Stimulated activated CD4-positive, alpha-beta T cell treated with anti-CD3 and anti-CD28 coated beads, Interleukin-2, amount 100 ng/mL, for 4 hours (primary cell): ENCODE measurements at places on chromosomes 3 and 15.

GRCh38 chr3:152505926-152506325 lies 237.2 kb downstream of the MBNL1 start:
- DNase-seq, result no peak

GRCh38 chr3:39414421-39414907 lies 7.9 kb downstream of the RPSA start:
- no peak for DNase-seq

DNA sequence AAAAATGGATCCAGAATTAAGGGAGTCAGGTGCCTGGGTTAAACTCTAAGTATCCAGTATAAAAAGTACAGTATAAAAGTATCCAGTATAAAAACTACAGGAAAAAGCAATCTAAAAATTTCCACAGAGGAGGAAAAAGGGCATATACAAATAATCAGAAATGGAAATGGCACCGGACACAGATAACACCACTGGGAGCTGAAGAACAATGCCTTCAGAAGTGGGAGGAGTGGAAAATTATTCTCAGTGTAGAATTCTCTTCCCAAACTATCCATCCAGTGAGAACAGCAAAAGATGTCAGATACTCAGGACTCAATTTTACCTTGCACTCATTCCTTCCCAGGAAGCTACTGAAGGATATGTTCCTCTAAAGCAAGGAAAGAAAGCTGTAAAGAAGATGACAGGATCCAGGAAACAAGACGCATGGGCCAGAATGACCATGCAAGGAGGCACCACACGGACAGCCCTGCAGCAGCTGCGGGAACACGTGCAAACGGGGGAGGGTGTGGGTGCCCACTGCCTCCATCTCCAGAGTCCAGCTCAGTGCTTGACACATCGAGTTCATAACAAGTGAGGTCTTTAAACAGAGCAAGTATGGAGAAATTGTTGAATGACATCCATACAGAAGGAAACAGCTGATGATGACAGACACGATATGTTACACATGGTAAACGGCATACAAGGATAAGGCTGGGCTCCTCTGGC lies 68.5 kb downstream of the CHSY1 start:
- DNase-seq, result no peak

DNA sequence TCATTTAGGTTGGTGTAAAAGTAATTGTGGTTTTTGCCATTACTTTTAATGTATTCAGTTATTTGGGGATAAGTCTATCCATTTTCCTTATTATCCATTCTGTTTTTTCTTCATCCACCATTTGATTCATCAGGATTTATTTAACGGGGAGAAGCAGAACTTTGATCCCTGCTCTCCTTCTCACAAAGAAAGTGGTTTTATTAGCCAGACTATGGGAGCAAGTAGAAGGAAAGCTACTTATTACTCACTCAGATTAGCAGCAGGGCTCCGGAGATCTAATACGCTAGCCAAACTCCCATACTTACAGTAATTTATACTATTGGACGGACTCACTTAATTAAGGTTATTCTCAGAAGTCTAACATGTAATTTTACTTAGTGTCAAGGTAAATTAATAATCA lies 14.7 kb upstream of the TMEM87A start:
- DNase-seq, result no peak

DNA sequence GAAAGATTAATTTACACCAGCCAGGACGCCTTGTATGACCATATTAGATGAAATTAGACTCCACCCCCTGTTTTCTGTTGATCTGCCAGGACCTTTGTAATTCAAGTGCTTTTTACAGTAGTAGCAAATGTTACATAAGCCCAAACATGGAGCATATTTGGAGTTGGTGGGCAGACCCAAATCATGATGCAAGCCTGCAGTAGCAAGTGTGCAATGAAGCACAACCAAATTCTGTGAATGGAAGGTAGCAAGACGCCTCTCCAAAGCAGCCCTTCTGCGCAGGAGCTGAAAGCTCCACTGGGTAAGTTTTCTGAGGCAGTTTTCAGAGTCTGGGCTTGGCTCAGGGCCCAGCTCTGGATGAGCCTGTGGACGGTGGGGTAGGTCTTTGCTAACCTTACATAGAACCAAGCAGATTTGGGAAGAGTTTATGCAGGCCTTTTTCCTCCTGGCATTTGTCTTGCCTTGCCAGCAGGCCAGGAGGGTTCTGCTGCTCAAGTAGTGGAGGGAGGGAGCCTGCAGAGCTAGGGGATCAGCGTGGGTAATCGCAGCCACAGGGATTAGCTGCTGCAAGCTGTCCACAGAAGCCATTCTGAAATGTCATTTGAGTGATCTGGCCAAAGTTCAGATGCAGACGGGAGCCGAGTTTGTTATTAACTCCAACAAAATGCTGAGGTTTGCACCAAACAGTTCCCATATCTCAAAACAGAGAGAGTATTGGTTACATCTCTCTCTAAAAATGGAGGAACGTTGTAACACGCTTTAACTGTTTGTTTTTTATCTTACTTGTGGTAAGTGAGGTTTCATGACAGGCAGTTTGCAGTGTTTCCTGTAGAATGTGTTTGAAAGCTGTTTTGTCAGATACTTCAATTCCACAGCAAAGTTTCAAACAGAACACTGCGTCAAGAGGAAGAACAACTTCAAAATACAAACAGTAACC lies 55.4 kb downstream of the PSMD6 start:
- DNase-seq, result no peak

DNA sequence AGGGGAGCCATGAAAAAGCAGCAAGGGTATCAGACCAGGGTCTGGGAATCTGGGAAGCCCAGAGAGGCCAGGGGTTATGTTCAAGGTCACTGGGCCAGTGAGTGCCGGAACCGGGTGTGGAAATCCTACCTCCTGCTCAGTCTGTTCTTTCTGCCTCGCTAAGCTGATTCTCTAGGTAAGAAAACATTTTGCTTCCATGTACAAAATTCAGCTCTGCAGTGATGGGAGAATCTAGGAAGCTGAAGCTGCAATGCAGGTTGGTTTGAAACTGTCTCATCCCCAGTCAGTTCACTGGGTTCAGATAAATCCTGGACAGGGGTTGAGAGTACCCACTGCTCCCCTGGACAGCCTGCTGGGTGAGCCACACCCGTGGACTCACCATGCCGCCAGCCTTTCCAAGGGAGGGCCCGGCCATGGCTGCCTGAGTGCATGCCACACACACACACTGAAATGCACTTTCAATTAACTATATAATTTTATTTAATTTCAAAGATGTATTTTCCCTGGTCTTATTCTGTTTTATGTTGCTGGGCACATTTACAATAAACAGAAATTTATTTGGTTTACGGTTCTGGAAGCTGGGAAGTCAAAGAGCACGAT lies 108.4 kb downstream of the CORO2B start:
- DNase-seq, result no peak

- no peak for DNase-seq
Measured at GRCh38 chr3:187963677-187964385, 190.1 kb upstream of the LPP start.

DNA sequence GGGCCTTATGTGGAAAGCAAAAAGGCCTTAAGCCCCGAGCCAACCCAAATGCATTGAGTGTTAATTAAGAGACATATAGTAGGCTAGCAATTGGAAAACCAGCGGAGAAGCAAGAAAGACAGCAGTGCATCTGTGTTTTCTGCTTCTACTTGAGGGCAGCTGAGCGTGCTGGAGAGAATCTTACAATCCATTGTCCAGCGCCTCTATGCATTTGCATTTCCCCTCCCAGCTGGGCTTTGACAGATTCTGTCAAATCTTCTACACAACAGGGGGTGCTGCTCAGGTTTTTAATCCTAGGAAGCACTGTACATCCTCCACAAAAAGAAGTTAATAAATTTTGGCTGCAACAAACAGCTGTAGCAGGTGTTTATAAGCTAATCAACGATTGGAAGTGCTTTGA lies 23.9 kb downstream of the SSR3 start:
- DNase-seq, result no peak

GRCh38 chr3:40465111-40465407 lies 7.9 kb downstream of the RPL14 start:
- no peak for DNase-seq

- DNase-seq, result no peak
Measured at GRCh38 chr3:146072824-146073223, 88.2 kb downstream of the PLOD2 start.

DNA sequence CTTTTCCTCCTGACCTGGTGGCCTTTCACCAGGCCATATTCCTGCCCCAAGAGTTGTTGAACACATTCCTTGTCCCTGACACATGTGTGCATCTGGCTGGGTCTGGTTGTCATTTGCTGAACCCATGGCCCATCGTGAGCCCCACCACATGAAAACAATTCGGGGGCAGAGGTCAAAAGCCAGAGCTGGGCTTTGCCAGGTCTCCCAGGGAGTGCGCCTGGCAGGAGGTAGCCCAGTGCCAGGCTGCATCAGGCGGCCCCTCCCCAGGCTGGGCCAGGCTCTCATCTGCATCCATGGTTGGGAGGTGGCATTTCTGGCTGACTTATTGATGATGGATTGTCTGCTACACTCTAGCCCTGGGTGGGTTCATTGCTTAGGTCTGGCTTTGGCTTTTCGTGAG lies 30.9 kb downstream of the SPSB4 start:
- DNase-seq, result no peak

DNA sequence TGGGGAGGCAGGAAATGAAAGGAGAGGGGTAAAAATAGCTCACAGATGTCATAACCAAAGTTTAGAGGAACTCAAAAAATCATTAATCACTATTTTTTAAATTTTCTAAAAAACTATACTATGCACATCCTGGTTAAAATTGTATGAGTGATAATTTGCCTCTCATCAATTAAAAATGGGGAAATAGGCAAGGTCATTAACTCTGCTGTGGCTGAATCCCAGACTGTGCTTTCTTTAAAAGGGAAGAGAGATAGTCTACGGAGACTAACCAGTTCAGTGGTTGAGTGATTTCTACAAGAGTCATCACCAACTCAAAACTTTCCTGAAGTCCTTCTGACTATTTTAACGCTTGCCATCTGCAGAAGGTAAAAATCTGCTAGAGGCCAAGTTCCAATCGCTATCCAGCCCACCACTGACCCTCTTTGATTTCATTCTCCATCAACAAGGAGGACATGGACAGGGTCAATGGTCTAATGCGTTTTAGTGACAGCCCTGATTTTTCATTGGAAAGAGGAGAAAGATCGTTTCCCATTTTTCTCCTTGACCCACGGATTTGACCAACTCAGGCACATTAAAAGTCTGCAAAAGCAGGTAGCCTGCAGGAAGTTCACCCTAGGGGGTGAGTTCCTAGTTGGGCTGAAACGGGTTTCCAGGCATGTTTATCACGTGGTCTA lies 850 bp downstream of the SUCLG2 start:
- DNase-seq, result no peak

DNA sequence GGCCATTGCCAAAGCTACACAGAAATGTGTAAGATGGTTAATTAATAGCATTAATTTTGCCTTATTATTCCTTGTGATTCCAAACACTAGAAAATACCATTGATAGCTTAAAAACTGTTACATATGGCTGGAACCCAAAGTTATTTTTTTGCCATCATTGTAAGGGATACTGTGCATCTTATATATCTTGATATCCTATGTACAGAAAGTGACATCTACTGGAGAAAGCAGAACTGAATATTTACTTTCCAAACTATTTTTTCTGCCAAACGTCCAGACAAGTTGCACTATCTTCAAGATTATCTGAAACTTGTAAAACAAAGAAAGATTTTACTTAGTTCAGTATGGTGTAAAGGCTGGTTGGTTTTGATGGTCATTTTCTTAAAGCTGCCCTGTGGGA lies 33.3 kb upstream of the MEIS2 start:
- DNase-seq, result no peak

DNA sequence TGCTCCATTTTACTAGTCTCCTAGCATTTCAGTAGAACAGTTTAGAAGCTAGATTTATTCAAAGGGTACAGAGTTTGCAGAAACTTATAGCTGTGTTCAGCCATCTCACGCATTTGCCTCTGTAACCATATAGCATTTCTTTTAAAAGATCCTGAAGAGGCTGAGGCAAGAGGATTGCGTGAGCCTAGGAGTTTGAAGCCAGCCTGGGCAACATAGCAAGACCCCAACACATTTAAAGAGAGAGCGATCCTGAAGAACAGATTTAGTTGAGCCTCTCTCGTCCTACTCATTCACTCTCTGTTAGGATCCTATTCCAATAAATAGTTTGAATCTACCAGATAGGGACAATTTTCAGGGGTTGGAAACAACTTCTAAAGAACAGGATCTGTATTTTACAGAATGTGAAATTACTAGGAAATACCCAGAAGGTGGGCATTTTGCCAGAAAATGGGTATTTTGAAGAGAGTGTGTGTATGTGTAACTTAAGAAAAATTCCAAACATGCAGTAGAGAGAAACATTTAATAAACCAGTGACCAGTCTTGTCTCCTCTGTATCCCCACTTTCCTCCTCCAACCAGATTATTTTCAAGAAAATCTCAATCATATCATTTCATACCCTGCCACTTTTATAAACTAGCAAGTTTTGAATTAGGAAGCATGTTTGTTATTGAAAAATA lies 4.5 kb downstream of the EIF3J start:
- no peak for DNase-seq

DNA sequence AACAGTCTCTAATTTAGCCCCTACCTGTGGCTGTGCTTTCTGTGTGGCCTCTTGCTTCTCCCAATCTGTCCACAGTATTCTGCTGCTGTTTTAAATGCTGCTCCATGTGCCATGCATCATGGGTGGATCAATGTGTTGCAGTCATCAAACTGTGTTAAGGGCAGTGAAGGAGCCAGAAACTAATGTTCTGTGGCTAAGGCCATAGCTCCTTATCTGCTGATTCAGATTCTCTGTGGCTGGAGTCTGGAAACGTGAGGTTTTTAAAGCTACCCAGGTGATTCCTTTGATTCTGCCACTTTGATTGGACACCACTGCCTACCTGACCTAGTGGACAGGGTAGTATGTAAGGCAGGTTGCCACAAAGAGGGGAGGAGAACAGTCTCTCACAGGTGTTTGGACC lies 44.8 kb downstream of the MORC1 start:
- no peak for DNase-seq
